ENCODE measurements at places on chromosomes 7 and 10.

DNA sequence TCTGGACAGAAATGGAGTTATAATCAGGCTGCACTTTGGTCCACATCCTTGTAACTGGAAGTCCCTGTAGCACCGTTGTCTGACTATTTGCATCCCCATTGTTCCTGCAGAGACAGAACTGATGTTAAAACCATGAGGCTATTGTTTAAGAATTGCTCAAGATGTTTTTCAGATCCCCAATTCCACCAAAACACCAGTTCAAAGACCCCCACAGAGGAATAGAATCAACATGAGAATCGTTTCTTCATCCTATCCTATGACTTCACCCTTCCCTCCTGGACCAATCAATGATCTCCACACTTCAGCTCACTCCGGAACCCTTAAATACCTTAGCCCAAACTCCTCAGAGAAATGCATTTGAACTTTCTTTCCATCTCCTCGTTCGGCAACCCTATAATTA, 57.1 kb upstream of the GRID1 start:
- DNase-seq = no peak

GRCh38 chr7:38628630-38629385, 2.4 kb downstream of the AMPH start:
- no peak for DNase-seq

DNA sequence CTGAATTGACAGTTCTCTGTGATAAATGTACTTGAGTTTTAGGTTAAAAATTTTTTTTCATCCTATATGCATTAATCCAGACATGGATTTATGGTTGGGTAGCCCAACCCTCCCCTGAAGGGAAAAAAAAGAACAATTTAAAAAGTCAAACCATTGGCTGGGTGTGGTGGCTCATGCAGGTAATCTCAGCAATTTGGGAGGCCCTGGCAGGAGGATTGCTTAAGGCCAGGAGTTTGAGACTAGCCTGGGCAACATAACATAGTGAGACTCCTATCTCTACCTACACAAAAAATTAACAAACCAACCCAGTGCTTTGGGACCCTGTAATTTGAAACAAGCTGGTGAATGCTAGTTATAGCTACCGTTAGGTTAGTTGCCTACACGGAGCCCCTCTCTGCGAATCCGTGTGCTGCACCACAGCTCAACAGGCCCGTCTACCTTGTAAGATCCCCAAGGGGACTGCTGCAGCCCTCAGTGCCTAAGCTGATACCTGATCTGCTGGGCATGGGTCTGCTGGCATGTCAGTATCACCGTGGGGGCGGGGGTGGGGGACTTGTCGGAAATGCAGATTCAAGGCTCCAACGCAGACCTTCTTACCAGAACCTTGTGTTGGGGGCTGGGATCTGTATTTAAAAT, 32.8 kb downstream of the TSPAN14 start:
- no peak for DNase-seq

DNA sequence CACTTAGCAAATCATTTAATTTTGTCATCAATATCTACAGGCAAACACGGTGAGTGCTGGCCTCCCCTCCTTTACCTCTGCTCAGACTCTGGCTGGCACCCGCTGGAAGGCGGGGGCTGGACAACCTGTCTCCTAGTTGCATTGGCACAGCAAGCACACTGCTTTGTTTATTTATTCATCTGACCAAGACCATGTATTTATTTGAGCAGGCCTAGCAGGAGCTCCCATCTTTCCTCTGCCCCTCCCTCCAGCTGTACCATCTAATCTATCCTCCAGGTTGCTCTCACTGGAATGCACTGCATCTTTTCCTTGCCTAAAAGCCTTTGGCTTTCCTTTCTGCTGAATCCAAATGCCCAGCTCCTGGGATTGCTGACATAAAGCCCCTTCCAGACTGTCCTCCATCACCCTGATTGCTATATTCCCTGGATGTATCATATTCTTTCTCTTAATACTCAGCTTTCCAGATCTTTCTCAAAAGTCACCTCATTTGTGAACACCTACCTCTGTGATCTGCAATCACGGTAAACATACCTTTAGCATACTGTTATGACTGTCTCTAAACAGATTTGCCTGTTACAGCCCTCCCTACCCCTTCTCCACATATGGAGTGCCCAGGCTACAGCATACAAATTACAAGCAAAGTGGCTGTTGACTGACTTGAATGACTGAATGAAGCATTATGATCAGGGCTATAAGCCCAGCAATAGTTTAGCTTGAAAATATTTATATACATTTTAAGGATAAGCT, 9.6 kb downstream of the ELMO1 start:
- no peak for DNase-seq

- no peak for DNase-seq
Observed at GRCh38 chr7:108351729-108352131, 104.5 kb downstream of the NRCAM start.

Measured in smooth muscle cell of the brain vasculature (primary cell).